Activated T-cell treated with anti-CD3 and anti-CD28 coated beads, Interleukin-2, amount 50 U/mL, for 4 hours (primary cell): ENCODE measurements at places on chromosomes 7 and 10. TPM values are rescaled to one million over a fixed set of nuclear protein-coding genes. Genes with fewer than 3 reads are reported as not detected.

GRCh38 chr10:116627386-116627933, 6.7 kb downstream of the PNLIPRP2 start:
- no peak for DNase-seq

- DNase-seq = no peak
Observed at GRCh38 chr7:128357217-128357613, 4.3 kb downstream of the PRRT4 start.

DNA sequence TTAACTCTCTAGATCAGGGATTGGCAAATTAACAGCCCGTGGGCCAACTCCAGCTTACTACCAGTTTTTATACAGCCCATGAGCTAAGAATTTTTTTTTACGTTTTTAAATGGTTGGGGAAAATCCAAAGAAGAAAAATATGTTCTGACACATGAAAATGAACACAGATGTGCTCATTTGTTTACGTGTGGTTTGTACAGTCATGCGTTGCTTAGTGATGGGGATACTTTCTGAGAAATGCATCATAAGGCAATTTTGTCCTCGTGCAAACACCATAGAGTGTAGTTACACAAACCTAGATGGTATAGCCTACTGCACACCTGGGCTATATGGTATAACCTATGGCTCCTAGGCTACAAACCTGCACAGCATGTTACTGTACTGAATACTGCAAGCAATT, 8.3 kb upstream of the SMKR1 start:
- DNase-seq = no peak

DNA sequence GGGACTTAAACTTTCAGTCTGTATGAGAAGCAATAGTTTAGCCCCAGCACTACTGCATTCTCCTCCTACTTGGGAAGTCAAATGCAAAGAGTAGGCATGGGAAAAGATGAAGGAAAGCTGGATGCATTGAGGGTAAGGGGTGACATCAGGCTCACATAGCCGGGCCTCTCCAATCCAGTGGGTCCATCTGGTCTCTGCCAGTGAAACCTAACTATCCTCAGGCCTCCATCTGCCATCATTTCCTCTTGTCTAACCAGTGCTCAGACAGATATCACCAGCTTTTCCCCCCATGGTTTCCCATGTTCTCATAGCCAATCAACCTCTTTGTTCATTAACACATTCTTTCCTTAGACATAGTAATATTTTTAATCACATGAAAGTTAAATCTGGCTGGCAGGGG, 118.3 kb downstream of the DGKI start:
- no peak for DNase-seq

DNA sequence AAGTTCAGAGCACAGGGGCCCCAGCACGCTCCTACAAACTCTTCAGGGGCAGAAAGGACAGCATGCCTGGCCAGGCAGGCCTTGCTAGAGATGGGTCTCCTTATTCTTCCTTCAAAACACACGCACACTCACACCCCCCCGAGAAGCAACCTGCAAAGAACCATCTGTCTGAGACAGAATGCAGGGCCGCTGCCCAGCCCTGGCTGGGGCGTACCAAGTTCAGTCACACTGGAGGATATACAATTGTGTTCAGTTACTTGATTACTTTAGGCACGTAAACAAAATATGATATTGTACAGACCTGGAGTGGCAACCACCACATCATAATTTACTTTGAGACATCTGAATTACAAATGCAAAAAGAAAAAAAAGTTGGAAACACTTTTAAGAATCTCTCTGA, 5.7 kb downstream of the FAM53B start:
- DNase-seq = no peak

GRCh38 chr10:30057894-30058556, 1.4 kb downstream of the JCAD start:
- no peak for DNase-seq

DNA sequence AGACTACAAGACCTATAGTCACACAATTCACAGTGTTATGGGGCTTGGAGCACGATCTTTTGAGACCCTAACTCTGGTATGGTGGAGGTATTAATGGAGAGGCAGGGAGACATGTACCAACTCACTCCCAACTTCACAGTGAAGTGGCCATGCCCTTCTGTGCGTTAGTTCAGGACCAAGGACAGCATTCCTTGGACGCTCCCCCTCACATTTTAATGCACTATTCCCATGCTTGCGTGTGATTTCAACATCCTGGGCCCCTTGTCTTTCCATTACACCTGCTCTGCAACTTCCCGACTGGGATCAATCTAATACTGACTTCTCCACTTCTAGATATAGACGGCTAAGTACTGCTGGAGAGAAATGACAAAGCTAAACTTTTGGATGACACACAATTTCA, 72.7 kb downstream of the PLCE1 start:
- DNase-seq = no peak

DNA sequence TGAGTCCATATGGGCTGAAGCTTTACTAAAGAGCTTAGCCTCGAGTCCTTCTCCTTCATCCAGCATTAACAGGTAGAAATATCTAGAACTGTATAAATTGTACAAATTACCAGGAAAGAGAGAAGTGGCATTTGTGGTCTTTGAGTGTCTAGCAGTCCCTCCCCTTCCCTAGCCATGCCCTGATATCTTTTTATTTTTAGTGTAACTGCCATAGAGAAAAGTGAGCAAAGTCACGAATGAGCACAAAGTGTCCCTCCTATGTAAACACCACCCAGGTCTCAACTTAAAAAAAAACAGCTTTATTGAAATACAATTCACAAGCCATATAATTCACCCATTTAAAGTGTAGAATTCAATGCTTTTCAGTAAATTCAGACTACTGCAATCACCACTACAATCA, 339.0 kb upstream of the ZMIZ1 start:
- DNase-seq = no peak

- DNase-seq = no peak
Observed at GRCh38 chr7:128443831-128444600, 11.7 kb upstream of the HILPDA start.

GRCh38 chr10:113427236-113427735, 125.6 kb upstream of the HABP2 start:
- DNase-seq = no peak

- no peak for DNase-seq
Observed at GRCh38 chr7:122802301-122802751, 83.9 kb downstream of the CADPS2 start.

DNA sequence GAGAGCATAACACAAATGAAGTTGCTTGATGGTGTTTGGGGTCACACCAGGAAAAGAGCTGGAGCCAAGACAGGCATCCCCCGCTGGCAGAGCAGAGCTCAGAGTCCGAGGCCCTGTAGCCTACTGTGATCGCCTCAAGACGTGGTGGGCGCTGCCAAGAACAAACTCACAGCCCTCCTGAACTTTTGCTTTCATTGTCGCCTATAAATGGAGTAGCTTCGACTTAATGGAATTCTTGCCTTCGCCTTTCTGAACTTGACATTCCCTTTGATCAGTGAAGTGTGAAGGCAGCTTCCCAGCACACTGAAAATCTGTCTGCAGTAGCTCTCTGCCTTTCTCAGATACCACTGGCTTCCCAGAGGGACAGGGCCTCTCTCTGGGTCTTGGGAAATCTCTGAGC, 21.3 kb downstream of the CPXM2 start:
- no peak for DNase-seq

- no peak for DNase-seq
Observed at GRCh38 chr7:70706698-70707097, 425.2 kb upstream of the GALNT17 start.

DNA sequence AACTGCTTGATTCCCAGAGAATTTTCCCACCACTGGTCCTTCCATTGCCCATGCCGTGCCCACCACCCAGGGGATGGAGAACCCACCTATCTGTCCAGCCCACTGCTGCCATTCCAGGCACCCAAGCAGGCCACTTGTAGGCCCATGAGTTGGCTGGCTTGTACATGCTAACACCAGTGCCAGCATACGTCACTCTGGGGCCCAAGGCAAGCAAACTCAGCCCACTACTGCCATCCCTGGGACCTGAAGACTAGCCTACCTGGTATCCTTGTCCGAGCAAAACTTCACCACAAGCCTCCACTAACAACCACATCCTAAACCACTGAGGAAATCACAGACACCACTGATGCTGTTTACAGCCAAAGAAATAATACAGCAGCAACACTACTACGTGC, 44.7 kb upstream of the CDK6 start:
- no peak for DNase-seq

GRCh38 chr10:61970182-61971002, 68.9 kb downstream of the ARID5B start:
- DNase-seq = no peak

- DNase-seq = no peak
Observed at GRCh38 chr7:40436710-40437109, 301.9 kb downstream of the SUGCT start.

- DNase-seq = no peak
Observed at GRCh38 chr7:99126921-99127553, 16.9 kb downstream of the SMURF1 start.

DNA sequence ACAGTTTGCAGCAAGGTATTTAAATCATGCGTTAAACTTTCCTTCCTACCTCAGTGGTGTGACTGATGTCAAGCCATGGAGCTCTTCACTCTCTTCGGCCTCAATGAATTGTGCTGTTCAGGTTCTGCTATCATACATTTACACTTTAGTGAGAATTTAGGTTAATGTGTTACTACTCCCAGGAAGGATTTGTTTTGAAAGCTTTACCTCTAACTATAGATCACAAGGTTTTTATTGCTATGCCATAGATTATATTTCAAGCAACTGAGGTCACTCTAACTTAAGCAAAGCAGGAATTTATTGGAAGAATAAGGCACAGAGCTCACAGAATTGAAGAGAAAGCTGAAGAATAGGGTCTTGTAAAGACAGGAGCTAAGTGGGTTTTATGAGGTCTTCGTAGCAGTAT, 11.0 kb upstream of the ADD3 start:
- DNase-seq = no peak

DNA sequence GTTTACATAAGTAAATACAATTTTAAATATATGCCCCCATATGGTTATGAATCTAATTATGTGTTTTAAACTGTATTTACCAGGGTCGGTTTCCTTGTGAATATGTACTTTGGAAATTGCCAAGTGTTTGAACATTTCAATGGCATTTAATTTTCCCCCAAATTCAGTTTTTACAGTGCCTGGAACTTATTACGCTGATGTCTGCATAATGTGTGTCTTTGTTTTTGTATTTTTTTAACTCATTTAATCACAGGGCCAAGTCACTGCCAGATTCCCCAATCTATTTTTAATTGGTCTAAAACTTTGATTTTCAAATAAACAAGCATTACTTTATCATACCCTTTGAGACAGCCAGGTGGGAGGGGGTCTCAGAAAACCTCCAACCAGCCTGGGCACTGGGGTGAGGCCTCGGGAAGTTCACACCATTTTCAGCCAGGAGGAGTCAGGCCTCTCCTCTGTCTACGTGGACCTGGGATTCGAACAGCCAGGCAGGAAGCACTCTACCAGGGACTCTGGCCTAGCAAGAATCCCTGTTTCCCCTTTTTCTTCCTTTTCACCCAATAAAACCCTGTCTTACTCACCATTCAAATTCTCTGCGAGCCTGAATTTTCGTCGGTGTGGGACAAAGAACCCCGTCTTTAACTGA, 151.5 kb upstream of the COL1A2 start:
- DNase-seq = no peak

DNA sequence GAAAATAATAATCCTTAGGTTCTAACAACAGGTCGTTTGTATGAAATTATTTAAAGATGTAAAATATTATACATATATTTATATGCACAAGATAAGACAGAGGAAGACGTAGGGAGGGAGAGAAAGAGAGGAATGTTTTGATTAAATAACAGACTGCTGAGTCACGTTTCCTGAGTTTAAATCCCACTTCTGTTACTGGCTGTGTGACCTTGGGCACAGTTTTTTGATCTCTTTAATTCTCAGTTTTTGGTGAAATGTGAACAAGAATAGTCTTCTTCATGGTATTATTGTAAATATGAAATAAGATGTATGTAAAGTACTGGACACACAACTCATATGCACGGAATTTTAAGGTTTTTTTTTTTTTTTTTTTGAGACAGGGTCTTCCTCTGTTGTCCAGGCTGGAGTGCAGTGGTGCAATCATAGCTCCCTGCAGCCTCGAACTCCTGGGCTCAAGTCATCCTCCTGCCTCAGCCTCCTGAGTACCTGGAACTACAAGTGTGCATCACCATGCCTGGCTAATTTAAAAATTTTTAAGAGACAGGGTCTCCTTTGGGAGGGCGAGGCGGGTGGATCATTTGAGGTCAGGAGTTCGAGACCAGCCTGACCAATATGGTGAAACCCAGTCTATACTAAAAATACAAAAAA, 42.6 kb downstream of the BAMBI start:
- no peak for DNase-seq

- no peak for DNase-seq
Observed at GRCh38 chr7:79548727-79549126, 95.3 kb upstream of the MAGI2 start.

Gene KIAA1549
- 0.27 TPM for total RNA-seq

Gene AKR1C2
- 0.32 TPM for total RNA-seq

Gene DGKI
- total RNA-seq = 1.2 TPM

Gene ICA1
- total RNA-seq = 0.18 TPM

Gene GJC3
- 0.29 TPM for total RNA-seq

Gene INA
- 0.27 TPM for total RNA-seq

Gene SLC18A3
- total RNA-seq = not detected

Gene COA1
- 51.5 TPM for total RNA-seq

Gene MOGAT3
- total RNA-seq = not detected

Gene FOXI2
- not detected for total RNA-seq

Gene UNCX
- not detected for total RNA-seq

Gene PKD2L1
- not detected for total RNA-seq
